ENCODE measurements at places on chromosomes 2 and 18.

DNA sequence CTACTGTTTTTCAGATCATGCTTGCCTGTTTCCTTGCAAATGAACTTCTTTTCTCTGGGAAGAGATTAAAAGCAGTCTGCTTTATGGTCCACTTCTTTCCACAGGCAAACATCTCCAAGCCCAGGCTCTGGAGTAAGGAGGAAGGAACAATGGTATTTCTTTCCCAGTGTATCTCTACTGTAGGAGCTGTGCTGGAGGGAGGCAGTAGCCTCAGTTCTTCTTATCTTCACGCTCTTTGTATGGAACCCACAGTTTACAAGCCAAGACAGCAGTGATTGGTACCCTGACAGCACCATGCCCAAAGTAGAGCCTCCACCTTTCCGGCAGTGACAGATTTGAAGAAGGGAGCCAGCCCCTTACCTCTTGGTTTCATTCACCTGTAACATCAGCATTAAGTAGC is 35.2 kb downstream of the SPOPL start:
- DNase-seq, result no peak

DNA sequence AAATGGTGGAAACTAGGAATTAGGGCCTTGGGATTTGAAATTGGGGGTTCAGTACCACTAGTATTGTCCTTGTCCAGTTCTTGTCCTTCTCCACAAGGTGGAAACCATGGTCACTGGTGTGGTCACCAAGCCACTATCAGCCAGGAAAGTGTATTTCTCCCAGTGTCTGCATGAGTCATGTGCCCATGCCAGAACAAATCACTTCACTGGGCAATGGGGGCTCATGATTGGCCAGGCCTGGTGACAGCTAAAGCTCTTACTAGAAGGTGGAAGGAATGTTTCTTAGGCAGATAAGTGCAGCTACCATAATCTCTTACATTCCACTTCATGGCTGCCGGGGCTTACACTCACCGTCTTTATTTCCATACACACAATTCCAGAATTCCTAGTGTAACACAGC is 124.8 kb upstream of the TACR1 start:
- peak; percentile 73 for DNase-seq

- DNase-seq, result peak; percentile 6
Measured at GRCh38 chr18:24627644-24628315, 167.3 kb downstream of the HRH4 start.

- DNase-seq, result no peak
Measured at GRCh38 chr2:235851828-235852525, 316.2 kb downstream of the GBX2 start.

GRCh38 chr2:241801611-241802420 is 7.2 kb upstream of the NEU4 start:
- no peak for DNase-seq

GRCh38 chr2:101692041-101692440 is 5.5 kb upstream of the MAP4K4 start:
- DNase-seq, result no peak

GRCh38 chr2:45823723-45824206 is 172.3 kb downstream of the PRKCE start:
- peak; percentile 62 for DNase-seq

GRCh38 chr2:207423886-207424285 is 105.9 kb upstream of the CREB1 start:
- DNase-seq, result peak; percentile 75

GRCh38 chr2:59530258-59530657 is 1023.2 kb downstream of the BCL11A start:
- DNase-seq, result no peak

DNA sequence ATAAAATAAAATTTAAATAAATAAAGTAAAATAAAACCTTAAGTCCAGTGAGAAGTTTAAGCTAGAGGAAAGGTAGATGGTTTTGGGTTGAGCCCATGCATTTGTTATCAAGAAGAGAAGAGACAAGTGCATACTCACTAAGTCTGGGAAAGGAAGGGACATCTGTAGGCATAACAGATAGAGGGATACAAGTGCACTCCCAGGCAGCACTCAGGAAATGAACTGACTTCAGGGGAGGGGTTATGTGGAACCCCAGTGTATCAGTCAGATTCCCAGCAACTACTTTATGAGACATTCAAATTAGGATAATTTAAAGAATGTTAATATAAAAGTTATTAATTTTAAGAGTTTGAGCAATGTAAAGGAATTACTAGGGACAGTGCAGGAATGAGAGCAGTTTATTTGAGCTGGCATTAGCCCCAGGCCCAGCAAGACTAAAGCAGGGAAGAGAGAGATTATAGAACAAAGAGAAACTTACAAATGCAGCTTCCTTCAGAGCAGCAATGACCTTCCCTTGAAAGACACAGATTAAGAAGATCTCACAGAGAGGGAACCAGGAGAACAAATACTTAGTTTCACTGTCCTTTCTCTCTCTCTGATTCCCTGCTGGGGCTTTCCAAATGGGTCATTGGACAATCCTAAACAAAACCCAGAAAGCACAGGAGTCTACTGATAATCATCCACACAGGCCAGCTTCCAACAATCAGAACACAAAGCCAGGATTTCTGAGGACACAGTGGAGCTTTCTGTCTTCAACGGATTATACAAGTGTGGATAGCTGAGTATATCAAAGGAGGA is 109.7 kb downstream of the ERBB4 start:
- DNase-seq, result no peak

DNA sequence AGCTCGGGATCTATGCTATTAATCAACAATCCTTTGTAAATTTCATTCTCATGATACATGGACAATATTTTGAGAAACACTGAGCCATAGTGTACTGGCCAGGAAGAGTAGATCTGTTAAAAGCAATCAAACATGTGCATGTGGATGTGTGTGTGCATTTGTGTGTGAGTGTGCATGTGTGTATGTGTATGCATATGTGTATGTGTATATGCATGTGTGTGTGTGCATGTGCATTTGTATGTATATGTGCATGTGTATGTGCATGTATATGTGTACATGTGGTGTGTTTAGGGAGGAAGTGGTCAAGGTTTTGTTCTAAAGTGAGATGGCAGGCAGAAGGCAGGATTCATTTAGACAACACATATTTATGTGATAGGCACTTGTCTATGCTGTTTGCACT is 623.8 kb downstream of the ADCYAP1 start:
- DNase-seq, result no peak

- no peak for DNase-seq
Measured at GRCh38 chr2:227473806-227474205, 1.9 kb downstream of the AGFG1 start.

DNA sequence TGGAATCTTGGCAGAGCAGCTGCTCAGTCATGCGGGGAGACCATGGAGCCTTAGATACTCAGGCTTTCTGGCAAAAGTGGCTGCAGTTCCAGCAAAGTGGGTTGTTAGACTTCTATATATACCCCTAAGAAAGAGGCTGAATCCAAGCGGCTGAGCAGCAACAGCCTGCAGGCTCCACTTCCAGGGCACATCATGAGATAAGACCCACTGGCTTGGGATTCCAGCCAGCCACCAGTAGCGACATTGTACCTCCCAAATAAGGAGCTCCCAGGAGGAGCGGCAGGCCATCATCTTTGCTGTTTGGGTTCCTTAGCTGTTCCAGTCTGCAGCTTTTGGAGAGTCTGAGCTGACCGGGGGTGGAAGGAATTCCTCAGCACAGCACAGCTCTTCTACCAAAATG is 150.3 kb upstream of the ST6GAL2 start:
- DNase-seq, result no peak

DNA sequence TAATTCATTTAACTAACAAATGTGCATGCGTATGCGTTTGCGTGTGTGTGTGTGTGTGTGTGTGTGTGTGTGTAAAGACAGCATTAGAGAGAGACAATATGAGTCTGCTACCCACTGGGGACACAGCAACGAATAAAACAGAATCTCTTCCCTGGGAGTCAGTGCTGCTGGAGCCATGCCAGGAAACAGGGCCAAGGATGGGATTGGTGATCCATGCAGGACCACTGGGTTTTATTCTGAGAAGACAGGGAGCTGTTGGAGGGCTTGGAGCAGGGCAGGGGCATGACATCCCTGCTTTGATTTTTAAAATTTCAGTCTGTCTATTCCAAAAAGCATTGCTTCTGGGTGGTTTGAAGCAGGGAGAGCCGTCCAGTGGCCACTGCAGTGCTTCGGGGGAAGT is 62.9 kb downstream of the PDCL3 start:
- DNase-seq, result no peak

DNA sequence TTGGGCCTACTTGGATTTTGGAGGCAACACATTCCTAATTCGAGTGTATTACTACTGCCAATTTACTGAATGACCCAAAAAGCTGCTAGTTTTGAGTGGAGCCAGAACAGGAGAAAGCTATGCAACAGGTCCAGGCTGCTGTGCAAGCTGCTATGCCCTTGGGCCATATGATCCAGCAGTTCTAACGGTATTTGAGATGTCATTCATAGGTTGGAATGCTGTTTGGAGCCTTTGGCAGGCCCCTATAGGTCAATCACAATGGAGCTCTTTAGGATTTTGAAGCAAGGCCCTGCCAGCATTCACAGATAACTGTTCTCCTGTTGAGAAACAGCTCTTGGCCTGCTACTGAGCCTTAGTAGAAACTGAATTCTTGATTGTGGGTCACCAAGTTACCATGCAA is 368.7 kb downstream of the CDH19 start:
- no peak for DNase-seq

GRCh38 chr18:76928179-76928868 is 106.0 kb downstream of the ZNF236 start:
- DNase-seq, result no peak

GRCh38 chr2:160287476-160287875 is 87.4 kb upstream of the ITGB6 start:
- no peak for DNase-seq

DNA sequence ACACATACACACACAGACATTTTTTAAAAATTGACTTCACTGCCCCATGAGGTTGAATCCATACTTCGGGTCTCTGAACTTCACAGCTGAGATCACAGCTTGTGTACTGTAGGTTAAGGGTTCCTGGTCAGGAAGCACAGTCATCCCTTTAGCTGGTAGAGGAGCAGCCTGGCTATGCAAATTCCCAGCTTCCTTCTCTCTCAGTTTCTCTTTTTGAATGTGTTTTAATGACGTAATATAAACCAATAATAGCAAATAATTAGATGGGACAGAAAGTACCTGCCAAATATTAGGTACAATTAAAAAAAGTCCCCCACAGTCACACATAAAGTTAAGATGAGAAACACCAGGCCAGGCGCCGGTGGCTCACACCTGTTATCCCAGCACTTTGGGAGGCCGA is 178.7 kb downstream of the ZNF385B start:
- no peak for DNase-seq

DNA sequence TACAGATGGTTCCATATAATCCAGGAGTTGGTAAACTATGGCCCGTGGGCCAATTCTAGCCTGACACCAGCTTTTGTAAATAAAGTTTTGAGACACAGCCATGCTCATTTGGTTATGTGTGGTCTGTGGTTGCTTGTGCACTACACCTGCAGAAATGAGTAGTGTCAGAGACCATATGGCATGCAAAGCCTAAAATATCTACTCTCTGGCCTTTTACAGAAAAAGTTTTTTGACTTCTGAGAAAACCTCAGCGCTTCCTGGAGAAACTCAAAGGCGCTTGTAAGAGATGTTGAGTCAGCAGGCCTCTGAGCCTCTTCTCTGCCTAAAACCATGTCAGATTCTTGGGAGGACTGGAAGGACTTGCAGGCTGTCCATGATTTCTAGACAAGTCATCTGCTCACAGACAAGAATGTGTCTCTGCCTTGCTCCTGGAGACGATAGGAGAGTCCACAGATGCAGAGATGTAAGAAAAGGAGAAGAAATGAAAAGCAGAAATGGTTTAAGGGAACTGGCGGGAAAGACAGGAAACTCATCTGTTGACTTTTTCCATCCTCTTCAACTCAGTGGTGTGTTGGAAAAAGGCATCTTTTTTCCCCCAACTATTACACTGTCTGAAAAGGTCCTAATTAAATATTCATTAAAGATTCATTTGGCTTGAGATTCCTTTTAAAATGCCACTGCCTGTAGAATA is 5.2 kb downstream of the TTC39C start:
- DNase-seq, result no peak

DNA sequence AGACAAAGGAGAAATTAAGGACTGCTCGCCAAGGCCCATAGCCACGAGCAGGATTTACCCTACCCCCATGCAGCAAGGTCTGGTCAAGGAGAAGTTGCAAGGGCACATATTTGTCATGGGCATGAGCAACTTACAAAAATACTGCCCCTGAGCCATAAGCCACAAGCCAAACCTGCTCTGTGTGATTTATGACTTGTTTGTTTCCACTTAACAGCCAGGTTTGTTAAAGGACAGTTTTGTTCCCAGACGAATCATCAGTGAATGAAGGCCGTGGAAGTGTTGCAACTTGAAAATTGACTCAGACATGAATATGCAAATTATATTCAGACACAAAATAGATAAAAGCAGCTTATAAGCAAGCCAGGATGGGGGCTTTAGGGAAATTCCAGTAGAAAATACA is 31.3 kb upstream of the EVA1A start:
- DNase-seq, result peak; percentile 60

Measured in myocyte (in vitro differentiated cells).